SHP77 (cell line): ENCODE measurements at places on chromosomes 5 and 9.

- no peak for DNase-seq
Measured at GRCh38 chr5:150764530-150764929, 5.7 kb upstream of the DCTN4 start.

DNA sequence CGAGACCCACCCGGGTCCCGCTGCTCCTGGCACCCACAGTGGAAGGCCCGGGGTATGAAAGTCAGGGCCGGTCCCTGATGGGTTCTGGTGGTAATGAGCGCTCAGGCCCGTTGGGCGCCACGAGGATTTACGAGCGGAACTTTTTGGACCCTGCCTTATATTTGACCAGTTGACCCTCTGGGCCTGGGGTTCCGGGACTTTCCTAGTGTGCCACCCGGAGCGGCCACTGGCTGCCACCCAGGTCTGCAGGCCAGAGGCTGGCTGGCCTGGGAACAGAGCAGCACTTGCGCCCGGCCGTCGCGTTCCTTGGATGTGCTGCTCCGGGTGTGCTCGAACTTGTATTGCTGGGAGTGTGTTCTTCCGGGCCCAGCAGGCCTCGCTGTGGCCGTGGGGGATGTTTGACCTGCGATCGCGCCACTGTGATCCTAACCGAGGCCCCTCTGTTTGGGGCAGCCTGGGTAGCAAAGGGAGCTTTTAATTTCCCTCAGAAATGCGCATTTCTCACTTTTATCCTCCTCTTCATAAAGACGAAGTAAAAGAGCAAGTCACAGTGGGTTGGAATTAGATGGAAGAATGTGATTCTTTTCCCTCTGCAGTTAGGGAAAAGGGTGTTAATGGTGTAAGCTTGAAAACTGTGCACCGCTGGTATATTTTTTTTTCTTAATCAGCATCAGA lies 1.2 kb downstream of the F2RL1 start:
- no peak for DNase-seq

DNA sequence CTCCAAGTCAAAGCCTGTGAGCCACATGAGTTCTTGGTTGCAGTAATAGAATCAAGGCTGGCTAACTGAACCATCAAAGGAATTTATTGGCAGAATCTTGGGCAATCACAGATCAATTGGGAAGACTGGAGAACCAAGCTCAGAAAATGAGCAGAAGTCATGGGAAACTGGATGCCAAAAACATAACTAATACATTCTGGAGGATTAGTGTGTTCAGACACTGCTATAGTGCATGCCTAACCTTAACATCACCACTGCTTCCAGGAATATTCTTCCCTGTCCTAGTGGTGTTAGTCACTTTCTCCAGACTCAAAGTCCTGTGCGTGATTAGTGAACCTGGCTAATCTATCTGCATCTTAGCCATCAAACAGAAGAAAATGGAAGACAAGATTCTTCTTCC lies 843.7 kb downstream of the EFNA5 start:
- no peak for DNase-seq

DNA sequence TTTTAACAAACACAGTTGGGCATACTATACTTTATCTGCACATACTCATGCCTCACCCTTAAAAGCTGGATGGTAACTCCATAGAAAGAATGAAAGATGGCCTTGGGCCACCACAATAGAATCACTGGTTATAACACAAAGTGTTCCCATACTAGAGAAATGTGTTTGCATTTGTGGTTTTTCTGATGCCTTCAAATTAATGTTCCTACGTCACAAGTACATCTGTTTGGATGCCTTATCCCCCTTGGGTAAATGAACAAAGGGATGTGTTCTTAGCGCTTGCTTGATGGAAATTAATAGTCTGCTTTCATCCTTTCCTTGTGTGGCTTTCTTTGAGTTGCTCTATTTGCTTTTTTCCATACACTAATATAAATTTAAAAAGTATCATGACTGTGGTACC lies 291.1 kb upstream of the PDE4D start:
- no peak for DNase-seq

- no peak for DNase-seq
Measured at GRCh38 chr5:61302200-61302563, 29.9 kb upstream of the ZSWIM6 start.

- no peak for DNase-seq
Measured at GRCh38 chr9:126239515-126239914, 87.1 kb upstream of the MVB12B start.

DNA sequence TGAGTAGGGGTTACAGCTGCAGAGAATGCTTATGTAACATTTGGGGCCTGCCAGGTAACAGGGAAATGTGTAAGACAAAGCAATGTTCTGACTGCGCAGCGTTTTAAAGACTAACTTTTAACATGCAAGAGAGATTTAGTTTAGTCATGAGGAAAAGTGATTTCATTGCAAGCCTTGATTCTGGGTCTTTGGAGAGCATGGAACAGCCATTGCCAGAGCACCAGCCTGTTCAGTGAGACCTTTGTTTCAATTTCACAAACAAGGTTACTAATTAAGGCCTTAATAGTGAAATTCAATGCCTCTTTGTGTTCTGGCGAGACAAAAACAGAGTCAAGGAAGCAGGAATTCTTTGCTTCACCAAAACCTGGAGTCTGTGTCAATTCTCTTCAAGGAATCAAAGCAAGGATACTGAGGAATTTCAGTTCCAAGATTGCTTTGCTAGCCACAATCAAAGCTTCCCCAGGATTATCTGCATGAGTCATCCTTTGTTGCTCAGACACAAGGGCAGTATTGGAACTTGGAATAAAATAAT lies 14.4 kb downstream of the CKMT2 start:
- DNase-seq: no peak

- DNase-seq: no peak
Measured at GRCh38 chr5:56056875-56057274, 62.1 kb upstream of the IL6ST start.

GRCh38 chr5:157578079-157578780 lies 2.7 kb upstream of the ADAM19 start:
- DNase-seq: no peak

DNA sequence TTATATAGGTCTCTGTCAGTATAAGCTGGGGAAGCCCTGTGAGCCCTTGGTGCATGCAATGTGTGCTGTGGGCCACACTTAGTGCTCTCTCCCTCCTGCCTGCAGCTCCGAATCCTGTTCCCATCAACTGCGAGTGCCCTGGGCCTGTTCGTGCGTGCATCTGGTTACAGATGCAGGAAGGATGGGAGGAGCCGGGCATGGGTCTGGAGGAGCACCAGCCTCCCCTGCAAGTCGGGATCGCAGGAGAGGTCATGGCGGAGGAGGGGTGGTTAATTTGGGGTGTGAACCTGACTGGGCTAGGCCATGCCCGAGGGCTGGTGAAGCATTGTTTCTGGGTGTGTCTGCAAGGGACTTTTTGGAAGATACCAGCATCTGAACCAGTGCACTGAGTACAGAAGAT lies 274.6 kb upstream of the IRX4 start:
- no peak for DNase-seq

DNA sequence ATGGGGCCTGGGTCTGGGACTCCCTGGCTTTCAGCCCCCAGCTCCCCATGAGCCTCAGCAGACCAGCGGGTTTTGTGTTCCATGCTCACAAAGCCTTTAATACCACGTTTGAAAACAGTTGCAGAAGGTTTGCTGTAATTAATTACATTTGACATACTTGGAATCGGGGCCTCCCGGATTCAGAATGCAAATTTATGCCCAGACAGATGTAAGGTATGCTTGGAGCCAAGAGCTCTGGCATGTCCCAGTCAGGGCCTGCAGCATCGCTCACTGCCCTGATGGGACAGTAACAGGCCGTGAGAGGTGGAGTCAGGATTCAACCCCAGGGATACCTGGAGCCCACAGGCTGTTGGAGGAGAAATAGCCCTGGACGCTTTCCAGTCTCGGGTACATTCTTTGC lies 12.2 kb downstream of the ZNF618 start:
- no peak for DNase-seq

DNA sequence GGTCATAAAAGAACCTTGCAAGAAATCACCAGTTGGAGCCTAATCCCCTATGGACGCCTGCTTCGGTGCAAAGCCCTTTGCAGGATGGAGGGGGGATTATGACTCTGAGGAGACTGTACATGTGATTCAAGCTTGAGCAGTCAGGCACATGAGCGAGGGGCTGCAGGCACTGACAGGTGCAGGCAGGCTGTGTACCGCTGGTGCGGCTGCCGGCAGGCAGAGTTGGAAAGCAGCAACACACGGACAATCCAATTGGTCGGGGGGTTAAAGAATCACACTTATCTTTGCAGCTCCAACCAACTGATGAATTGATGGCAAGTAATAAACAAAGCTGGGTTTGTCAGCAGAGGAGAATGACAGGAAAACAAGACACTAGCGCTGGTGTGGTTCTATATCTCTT lies 5.7 kb downstream of the WHRN start:
- no peak for DNase-seq

GRCh38 chr9:124368692-124369091 lies 46.5 kb downstream of the PSMB7 start:
- DNase-seq: no peak

DNA sequence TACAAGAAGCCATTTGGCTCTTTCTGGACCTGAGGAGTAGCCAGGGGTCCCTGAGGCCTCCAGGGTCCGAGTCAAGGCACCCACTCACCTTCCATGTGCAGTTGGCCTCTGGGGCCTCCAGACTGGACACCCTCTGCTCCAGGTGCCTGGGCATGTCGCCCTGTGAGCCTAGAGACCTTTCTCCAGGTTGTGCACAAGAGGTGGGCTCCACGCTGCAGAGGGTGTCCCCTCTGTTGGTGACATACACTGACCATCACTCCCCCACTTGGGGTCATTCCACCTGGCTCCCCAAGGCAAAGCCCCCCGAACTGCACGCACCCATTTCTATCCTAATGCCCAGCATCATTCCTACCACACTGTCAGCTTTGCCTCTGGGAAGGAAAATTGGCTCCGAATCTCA lies 48.8 kb downstream of the RASGEF1C start:
- DNase-seq: no peak

GRCh38 chr9:98108531-98109031 lies 10.4 kb downstream of the TRIM14 start:
- DNase-seq: no peak

GRCh38 chr9:18684593-18685317 lies 210.8 kb downstream of the ADAMTSL1 start:
- DNase-seq: no peak

GRCh38 chr9:104993291-104993963 lies 65.5 kb upstream of the ABCA1 start:
- DNase-seq: peak; percentile 10

DNA sequence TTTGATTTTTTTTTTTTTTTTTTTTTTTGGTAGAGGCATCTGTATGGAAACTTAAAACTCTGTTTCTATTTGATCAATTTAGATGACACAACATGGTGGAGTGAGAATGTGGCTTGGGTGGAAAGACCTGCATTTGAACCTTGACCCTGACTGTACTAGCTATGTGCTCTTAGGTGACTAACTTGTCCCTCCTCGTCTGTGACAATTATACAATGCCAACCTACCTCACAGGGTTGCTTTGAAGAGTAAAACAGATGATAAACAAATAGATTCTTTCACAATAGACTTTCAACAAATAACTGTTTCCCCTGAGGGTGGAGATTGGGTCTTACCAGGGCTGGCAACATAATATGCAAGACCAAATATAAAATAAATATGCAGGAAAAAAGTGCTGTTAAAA lies 109.3 kb downstream of the CRB2 start:
- DNase-seq: no peak

DNA sequence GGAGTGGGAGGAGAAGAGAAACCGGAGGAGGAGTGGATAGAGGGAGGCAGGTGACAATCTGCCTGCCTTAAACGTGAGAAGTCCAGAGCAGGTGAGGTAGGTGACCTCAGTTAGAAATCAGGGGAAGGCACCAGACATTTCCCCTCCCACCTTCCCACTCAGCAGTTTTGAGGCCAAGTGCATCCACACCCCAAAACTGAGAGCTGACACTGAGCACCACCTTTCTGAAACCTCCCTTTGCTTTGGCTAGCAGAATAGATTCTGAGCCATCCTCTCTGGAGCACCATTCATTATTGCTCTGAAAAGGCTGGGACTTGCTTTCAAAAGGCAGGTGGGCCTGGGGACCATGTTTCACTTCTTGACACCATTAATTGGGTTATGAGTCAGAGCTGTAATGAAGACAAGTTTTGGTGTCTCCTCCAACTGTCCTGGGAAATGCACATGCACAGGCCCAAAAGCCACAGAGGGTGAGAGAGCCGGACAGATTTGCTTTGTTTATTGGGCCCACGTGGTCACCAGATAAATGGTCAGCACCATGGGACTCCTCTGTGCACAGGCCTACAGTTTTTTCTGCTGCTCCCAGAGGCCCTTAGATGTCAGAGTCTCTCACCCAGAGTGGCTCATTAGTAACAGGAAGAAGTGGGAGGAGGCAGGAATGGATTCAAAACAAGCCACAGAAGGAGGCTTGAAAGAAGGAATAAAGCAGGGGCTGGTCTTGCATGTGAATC lies 314.7 kb downstream of the TLE1 start:
- DNase-seq: no peak

DNA sequence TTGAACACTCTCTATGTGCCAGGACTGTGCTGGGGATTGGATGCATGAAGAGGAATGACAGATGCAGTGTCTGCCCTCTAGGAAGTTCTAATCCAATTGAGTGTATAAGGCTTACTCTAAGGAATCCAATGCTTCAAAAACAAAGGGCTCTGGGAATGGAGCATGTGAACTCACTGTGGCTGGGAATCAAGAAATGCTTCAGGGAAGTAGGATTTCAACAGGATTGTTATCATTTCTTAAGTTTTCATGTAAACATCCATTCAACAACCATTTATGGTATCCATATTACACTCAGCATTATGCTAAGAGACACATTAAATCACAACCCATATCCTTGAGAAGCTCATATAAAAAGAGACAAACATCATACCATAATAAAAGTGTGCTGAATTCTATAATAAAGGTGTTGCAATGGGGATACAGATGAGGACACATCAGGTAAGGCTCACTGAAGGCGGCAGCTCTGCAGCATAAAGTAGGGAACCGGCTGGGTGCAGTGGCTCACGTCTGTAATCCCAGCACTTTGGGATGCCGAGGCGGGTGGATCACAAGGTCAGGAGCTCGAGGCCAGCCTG lies 11.3 kb downstream of the SIL1 start:
- DNase-seq: no peak

GRCh38 chr9:105621001-105621400 lies 41.3 kb upstream of the TAL2 start:
- DNase-seq: no peak

DNA sequence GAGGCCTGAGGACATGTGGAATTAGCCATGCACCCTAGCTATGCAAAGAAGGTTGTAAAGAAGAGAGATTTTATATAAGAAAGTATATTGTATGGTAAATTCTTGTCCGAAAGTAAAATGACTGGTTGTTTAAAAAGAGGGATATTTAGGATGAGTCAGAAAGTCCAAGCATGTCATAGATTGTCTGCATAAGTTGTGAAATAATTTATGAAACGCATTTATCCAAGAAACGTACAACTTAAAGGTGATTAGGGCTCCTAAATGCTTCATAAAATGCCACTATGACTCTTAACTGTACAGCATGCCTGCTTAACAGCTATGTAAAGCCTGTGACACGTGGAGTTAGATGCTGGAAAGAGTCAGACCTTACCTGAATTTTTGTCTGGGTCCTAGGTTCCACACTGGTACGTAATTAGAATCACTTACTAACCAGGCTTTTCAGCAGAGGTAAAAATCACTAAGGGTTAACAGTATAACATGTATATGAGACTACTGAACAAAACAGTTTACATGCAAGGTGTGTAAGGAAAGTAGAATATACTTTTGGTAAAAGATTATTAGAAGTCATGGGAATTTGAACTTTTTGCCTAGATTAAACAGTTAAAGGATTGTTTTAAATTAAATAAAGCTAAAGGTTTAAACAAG lies 37.0 kb upstream of the ARL15 start:
- DNase-seq: no peak

GRCh38 chr5:178505639-178506407 lies 84.4 kb downstream of the COL23A1 start:
- no peak for DNase-seq
